Activated CD4-positive, alpha-beta T cell treated with anti-CD3 and anti-CD28 coated beads for 36 hours (primary cell): ENCODE measurements at places on chromosomes 3 and 15. TPM values are rescaled to one million over a fixed set of nuclear protein-coding genes. Genes with fewer than 3 reads are reported as not detected.

Gene MRPS11
- total RNA-seq = 58.3 TPM

Gene SLC24A5
- total RNA-seq = not detected

DNA sequence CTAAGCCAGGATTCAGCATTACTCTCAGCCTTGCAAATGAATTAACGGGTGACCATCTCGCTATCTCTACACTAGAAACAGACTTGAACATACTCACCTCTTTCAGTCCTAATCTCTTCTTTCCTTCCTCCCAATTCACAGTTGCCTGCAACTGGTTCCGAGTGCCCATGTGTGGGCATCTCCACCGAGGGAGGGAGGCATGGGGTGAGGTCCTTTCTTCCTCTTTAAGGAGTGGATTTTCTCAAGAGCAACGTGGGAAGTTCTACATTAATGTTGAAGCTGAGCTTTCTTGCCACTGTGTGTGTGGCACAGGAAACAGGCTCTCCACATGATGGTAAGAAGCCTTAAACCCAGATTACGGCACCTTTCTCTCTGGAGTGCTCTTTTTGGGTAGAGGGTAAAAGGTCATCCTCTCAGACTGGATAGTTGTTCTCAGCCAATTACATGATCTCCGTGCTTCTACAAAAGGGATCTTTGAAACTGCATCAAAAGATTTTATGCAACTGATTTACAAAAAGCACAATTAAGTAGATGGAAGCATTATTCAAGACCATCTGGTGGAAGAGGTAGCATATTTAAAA, 286.8 kb upstream of the NR2F2 start:
- DNase-seq = no peak

- no peak for DNase-seq
These were observed 54.7 kb downstream of the GJD2 start for GRCh38 chr15:34699968-34700640.

DNA sequence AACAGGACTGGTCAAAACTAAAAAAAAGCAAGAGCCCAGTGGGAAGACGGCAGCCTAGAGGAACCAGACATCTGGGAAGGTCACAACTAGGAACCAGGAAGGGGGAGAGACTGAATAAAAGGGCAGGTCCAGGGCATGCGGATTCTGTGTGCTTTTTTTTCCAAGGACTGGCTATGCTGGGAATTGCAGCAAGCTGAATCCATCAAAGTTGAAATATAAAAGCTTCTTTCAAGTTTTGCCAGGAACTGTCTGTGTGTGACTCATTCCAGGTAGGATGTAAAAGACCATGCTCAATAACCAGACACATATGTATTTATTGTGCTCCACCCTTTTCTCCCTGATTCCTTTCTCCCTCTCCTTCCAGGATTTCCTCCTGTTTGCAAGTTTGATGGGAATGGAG, 47.9 kb upstream of the CCDC80 start:
- no peak for DNase-seq

DNA sequence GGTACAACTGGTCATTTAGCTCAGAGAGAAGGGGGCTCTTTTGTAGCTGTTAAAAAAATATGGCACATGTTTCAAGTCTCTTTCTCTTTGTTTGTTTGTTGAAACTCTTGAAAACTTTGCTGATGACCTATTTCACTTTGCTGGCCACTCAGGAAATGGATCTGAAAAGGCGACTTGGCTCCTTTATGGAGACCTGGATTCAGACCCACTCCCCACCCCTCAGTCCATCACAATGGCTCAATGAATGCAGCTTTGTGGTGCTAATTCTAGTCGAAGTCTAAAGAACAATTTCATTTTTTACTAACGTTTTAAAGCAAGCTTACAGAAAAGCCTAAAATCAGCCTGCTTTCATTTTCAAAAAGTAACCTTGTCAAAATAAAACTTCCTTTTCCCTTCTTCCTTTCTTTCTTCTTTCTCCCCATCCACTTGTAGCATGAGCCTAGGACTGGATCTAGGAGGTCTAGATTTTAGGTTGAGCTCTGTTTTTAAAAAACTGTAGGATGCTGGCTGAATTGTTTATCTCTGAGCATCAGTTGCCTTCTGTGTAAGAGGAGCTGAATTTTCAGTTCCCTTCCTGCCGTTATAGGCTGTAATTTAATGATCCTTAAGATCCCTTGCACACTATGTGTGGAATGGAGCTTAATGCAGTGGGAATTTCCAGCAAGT, 165.5 kb upstream of the FEZF2 start:
- no peak for DNase-seq

DNA sequence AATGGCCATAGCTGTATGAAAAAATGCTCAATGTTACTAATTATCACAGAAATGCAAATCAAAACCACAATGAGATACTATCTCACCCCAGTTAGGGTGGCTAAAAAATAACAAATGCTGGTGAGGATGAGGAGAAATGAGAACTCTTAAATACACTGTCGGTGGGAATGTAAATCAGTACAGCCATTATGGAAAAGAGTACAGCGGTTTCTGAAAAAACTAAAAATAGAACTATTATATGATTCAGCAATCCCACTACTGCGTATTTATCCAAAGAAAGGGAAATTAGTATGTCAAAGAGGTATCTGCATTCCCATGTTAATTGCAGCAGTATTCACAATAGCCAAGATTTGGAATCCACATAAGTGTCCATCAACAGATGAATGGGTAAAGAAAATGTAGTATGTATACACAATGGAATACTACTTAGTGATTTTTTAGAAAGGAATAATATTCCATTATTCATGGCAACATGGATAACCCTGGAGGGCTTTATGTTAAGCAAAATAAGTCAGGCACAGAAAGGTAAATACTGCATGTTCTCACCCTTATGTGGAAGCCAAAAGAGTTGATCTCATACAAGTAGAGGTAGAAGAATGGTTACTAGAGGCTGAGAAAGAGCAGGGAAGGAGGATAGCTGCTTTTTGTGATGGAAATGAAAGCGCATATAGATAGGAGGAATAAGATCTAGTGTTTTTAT, 35.0 kb downstream of the SERP1 start:
- no peak for DNase-seq

- no peak for DNase-seq
These were observed 363.4 kb upstream of the RARB start for GRCh38 chr3:25064681-25065080.

DNA sequence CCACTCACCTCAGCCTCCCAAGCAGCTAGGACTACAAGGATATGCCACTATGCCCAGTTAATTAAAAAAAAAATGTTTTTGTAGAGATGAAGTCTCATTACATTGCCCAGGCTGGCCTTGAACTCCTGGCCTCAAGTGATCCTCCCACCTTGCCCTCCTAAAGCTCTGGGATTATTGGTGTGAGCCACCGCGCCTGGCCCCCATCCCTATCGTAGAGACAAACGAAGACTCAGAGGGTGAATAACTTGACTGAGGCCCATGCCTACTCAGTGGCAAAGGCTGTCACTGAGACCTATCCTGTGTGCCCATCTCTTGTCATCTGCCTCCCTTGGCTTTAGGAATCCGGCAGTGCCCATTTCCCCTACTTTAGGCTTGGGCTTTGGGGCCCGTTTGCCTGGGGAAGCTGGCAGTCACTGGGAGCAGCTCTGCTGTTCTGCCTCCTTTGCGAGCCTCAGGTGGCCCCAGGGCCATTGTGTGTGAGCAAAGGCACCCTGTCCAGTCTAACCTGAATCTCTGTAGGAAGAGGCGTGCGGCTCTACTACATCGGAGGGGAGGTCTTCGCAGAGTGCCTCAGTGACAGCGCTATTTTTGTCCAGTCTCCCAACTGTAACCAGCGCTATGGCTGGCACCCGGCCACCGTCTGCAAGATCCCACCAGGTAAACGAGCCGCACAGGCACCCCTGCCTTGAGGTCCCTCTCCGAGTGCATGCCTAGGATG, 70.1 kb downstream of the AAGAB start:
- no peak for DNase-seq

GRCh38 chr3:54342676-54343075, 220.3 kb downstream of the CACNA2D3 start:
- no peak for DNase-seq

- DNase-seq = no peak
These were observed 1151.8 kb upstream of the ALCAM start for GRCh38 chr3:104214937-104215336.

GRCh38 chr15:72797834-72798233, 14.3 kb upstream of the ADPGK start:
- no peak for DNase-seq

DNA sequence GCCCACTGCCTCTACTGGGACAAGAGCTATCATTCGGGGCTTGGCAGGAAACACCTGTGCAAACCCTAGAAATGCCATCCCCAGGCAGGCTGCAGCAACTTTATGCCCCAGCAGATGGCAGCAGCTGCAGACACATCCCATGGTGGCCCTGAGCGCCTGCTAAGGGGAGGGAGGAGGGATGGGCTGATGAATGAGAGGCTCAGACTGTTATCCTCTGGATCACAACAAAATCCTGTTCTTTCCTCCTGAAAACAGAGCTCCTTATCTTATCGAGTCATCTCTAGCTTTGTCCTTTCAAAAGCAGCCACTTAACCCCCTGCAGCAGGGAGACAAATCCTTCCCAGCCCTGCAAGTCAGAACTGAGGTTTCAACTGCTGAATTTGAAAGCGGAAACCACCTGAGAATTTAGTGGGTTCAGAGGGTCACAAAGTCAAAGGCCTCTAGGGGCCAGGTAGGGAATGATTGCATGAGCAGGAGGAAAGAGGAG, 90.6 kb upstream of the PROK2 start:
- DNase-seq = peak; percentile 90
